ENCODE measurements at places on chromosomes 11 and 22.

GRCh38 chr11:105152560-105152959 is 13.0 kb upstream of the CARD18 start:
- no peak for DNase-seq

DNA sequence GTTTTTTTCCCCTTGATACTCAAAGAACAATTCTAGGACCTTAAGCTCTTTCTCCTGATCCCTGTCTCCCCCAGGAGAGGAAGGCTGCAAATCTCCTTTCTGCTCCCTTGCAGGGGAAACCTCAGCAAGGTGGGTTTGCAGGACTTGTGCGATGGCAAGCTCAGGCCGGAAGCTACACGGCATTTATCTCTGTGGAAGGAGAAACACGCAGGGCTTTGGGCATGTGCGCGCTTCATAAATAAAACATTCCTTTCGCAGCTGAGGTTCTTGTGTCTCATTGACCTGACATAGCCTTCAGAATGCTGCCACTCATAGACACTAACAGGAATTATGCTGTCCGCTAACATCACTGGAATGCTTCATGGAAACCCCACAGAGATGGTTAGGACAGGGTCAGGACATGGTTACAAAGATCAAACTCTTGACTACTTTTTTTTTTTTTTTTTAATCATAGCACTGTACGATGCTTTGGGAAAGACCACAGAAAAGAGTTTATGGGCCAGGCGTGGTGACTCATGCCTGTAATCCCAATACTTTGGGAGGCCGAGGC is 42.6 kb downstream of the SLN start:
- no peak for DNase-seq

- no peak for DNase-seq
These were observed 89.2 kb downstream of the MORC2 start for GRCh38 chr22:30879415-30879797.

DNA sequence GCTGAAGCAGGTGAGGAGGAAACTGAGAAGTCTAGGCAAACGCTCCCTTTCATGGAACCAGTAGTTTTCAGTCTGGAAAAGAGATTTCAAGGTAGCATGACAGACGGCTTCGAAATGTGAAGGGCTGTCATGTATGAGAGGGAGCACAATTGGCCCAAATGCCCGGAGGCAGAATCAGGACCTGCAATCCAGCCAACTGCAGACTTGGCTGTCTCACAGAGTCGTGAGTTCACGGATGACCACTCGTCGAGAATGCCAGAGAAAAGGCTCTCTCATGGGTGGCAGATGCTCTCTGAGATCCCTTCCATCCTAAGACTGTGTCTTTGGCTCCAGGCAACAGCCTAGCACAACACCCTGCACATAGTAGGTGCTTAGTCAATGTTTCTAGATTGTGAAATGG is 134.8 kb downstream of the DSCAML1 start:
- no peak for DNase-seq
